SK-N-DZ (cell line): ENCODE measurements at places on chromosomes 2 and 18.
A peak's percentile ranks its signal among the peaks of the same experiment; 100 is the strongest.

GRCh38 chr18:79510046-79510685 lies 114.4 kb downstream of the NFATC1 start:
- DNase-seq, result no peak

DNA sequence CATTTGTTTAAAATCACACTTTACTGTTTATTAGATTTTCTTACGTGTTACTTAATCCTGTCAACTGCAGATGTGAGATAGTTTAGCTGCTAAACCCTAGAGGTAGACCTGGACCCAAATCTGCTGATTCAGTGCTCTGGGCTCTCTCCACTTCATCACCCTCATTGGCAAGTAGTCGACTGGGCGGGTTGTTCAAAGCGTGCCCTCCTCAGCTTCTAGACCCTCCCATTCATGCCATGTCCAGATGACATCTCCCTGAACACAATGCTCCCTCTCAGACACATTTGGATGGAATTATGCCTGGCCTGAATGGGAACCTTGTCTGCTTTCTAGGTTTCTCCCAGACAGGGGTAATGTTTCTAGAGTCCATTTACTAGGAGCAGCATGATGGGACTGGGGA lies 43.7 kb downstream of the RPIA start:
- no peak for DNase-seq

- no peak for DNase-seq
Measured at GRCh38 chr2:96512341-96512740, 7.2 kb upstream of the NEURL3 start.

GRCh38 chr2:128180031-128180430 lies 89.0 kb downstream of the UGGT1 start:
- no peak for DNase-seq

DNA sequence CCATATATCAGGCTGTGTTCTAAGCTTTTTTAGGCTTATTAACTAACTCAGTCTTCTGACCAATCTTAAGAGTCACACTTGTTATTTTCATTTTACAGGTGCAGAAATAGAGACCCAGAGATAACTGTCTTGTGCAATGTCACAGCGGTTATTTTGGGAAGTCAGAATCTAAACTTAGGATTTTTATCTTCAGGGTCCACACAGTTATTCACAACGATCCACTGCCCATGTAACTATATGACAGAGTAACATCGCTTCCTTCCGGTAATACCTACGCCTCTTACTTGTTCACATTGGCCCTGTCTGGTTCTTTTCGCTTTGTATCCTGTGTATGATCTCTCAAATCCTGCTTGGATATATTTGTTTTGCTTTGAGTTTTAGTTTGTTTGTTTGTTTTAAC lies 631.7 kb downstream of the LRP1B start:
- no peak for DNase-seq

- DNase-seq, result peak; percentile 38
Measured at GRCh38 chr2:240170354-240170735, 29.9 kb upstream of the OTOS start.

- no peak for DNase-seq
Measured at GRCh38 chr2:206442474-206442832, 879 bp upstream of the ADAM23 start.

DNA sequence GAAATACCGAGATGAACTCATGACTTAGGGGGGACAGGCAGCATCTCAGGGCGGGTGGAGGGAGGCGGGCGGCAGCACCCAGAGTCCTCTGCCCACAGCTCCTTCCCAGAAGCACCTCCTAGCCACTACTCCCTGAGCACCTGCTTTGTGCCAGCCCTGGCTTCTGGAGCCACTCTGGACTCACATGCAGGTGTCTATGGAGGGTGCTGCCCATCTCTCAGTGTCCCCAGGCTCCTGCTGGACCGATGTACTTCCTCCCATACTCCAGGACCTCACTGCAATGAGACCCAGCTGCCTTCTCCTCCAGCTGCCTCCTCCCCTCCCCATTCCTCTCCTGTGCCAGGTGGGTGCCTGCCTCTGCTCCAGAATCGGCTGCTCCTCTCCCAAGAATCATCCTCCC lies 22.1 kb upstream of the OTOS start:
- DNase-seq, result no peak

GRCh38 chr18:79690586-79691482 lies 11.2 kb downstream of the CTDP1 start:
- no peak for DNase-seq

- no peak for DNase-seq
Measured at GRCh38 chr18:66676699-66677098, 72.8 kb upstream of the CDH19 start.

DNA sequence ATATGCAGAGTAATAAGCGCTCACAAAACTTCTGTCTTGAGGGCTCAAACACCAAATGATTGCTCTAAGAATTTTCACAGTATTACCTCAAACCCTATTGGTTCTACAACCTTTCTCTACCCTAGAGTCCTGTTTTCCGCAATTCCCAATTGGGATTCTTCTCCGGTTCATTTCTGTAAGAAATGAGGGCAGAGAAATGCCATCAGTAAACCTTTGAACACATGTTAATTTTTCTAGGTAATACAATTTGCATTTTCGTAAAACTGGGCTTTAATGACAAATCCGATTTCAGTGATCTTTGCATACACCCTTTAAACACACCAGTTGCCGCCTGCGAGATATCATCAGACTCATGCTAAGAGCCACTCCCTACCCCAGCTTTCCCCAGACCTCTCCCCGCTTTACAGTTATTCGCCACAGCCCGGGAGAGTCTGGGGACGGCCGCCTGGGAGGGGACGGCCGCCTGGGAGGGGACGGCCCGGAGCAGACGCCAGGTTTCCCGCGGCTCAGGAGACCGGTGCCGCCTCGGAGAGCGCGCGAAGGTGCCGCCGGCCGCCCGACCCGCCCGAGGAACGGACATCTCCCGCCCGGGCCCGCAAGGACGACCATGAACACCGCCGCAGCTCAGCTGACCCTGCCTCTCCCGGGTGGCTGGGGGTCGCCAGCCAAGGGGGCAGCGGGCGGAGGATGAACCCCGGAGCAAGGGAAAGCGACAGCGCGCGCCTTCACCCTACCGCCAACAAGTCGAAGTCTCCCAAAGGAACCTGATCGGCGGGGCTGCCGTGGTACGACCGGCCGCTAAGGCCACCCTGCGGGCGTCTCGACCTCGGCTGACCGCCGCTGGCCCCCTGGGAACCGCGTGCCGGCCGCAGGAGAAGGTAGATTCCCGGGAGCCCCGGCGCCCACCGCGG lies 463 bp downstream of the SMC6 start:
- DNase-seq, result peak; percentile 76

- peak; percentile 33 for DNase-seq
Measured at GRCh38 chr2:207115715-207116364, 49.9 kb downstream of the KLF7 start.

DNA sequence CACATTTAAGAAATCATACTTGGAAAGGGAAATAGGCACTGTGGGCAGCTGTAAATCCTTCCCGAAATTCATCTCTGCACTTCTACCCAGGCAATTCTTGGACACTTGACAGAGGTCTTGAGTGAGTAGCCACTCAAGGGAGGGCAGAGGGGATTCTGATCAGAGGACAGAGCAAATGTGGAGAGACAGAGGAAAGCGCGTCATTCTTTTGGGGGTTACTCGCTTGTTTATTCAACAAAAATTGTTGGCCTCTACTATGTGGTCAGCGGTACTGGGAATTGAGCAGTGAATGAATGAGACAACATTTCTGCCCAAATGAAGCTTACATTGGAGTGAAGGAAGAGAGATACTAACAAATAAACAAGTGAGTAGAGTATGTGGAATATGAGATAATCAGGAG lies 41.4 kb upstream of the YES1 start:
- no peak for DNase-seq

GRCh38 chr2:230050136-230050535 lies 18.6 kb downstream of the SLC16A14 start:
- DNase-seq, result no peak
